ENCODE measurements at places on chromosomes 11 and 22. TPM values are rescaled to one million over a fixed set of nuclear protein-coding genes. Genes with fewer than 3 reads are reported as not detected.
A peak's percentile ranks its signal among the peaks of the same experiment; 100 is the strongest.

Gene ARHGAP20
- 0.25 TPM for total RNA-seq

Gene PKP3
- not detected for total RNA-seq

Gene TRIM48
- total RNA-seq = not detected

Gene MTCH2
- total RNA-seq = 144 TPM

Gene TIGD3
- 0.65 TPM for total RNA-seq

Gene OR2AG1
- total RNA-seq = not detected

Gene SCGB1D2
- total RNA-seq = not detected

Gene CCDC15
- total RNA-seq = 4.8 TPM

Gene CENATAC
- 22.0 TPM for total RNA-seq

DNA sequence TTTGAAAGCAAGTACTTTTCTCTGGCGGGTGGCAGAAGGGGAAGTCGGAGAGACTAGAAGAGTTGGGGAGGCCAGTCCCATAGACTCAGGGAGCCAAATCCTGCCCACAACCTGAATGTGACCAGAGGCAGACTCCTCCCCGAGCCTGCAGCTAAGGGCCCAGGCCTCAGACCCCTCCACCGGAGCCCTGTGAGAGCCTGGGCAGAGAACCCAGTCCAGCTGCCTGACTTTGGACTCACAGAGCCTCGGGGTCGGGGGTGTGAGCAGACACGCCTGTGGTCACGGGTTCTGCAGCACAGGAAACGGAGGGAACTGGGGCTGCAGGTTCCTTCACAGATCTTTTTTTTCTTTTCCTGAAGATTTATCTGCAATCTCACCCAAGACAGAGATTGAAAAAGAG is 312.3 kb downstream of the CTTN start:
- no peaks in the 10 kb centered on the region for H3K36me3 ChIP-seq
- H3K27me3 ChIP-seq = peaks cover 4% of the 10 kb centered on the region
- H3K4me3 ChIP-seq = no peak overlapping the region
- H3K4me1 ChIP-seq = no peaks in the 10 kb centered on the region
- DNase-seq = no peak

DNA sequence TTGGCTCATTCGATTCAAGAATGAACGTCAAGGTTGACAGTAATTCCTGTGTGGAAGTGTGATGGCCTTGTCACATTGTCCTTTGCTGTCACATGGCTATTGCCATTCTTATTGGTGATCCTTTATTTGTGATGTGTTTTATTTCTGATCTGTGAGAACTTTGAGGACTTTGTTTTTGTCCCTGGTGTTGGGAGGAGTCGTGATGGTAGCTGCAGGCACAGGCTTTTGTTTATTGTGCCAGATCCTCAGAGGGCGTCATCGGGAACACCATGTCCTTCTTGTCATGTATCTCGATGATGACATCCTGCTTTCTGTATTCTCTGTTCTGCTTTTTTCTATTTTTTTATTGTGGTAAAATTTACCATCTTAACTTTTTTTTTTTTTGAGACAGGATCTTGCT is 5.6 kb downstream of the PICK1 start:
- H3K4me1 ChIP-seq = peaks cover 6% of the 10 kb centered on the region
- DNase-seq = no peak
- H3K27ac ChIP-seq = no peak overlapping the region
- no peaks in the 10 kb centered on the region for H3K27me3 ChIP-seq
- H3K4me3 ChIP-seq = no peak overlapping the region

- no peaks in the 10 kb centered on the region for H3K36me3 ChIP-seq
- H3K27me3 ChIP-seq = peaks cover 7% of the 10 kb centered on the region
- no peak overlapping the region for H3K4me3 ChIP-seq
- H3K4me1 ChIP-seq = no peaks in the 10 kb centered on the region
- DNase-seq = no peak
Measured at GRCh38 chr11:17526326-17526725, 17.9 kb downstream of the USH1C start.

- no peaks in the 10 kb centered on the region for H3K36me3 ChIP-seq
- no peak overlapping the region for H3K27ac ChIP-seq
- no peak for DNase-seq
Measured at GRCh38 chr22:36220451-36220921, 18.8 kb downstream of the APOL2 start.

DNA sequence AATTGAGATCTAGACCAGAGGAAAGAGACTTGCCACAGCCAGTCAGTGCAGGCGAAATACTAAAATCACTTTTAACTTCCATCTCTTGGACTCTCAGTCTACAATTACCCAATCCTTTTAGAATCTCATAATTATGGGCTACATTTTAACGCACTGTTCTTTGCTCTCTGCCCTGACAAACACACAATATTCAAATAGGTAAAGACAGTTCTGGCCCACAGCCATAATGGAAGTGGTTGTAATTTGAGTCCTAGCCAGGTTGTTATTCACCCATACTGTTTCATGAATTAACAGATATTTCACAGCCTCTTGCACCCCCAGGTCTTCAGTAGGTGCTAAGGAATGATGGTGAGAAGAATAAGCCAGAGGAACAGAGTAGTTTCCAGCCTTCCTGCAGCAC is 830 bp downstream of the C11orf97 start:
- H3K36me3 ChIP-seq = no peaks in the 10 kb centered on the region
- H3K4me1 ChIP-seq = peaks cover 16% of the 10 kb centered on the region
- no peak for DNase-seq
- peaks cover 4% of the 10 kb centered on the region for H3K27me3 ChIP-seq
- H3K4me3 ChIP-seq = no peak overlapping the region

DNA sequence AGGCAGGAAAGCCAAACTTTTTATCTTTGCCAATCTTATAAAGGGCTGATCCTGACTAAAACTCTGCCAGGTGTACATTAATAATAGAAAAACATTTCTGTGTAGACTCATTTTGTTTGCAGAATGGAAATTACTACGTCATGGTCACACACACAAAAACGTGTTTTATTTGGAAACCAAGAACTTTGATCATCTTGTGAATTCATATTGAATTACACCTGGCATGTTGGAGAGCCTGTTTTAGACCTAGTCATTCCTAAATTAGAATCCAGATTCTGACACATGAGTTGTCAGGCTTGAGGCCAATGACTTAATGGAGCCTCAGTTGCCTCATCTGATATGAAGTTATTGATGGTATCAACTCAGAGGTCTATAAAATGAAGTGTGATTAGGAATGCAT is 235.6 kb upstream of the TENM4 start:
- no peak overlapping the region for H3K4me3 ChIP-seq
- H3K36me3 ChIP-seq = no peaks in the 10 kb centered on the region
- no peak for DNase-seq
- no peaks in the 10 kb centered on the region for H3K4me1 ChIP-seq
- H3K27me3 ChIP-seq = no peaks in the 10 kb centered on the region

DNA sequence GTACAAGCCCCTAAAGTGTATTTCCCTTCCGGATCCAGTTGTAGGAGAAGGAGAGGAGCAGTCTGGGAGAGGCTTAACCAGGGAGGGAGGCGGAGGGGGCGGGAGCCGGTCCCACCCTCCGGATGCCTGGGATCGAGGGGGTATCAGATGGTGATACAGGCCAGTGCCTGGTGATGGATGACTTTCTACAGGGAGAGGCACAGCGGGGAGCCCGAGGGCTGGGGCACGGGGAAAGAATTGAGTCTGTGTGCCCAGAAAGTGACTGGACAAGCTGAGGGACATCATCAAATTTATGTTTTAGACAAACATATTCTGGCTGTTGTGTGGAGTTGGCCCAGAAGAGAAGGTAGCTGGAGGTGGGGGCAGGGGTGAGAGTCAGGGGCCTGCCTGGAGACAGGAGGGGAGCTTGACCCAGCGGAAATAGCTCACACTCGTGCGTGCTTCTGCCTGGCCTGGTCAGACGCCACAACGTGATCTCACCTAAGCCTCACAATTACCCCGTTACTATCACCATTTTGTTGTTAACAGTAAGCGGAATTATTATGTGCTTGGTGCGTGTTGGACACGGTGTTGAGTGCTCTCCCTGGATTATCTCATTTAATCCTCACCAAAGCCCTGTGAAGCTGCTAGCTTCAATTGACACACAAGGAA is 42.4 kb downstream of the AMPD3 start:
- H3K27me3 ChIP-seq = no peaks in the 10 kb centered on the region
- DNase-seq = no peak
- H3K36me3 ChIP-seq = peaks cover 30% of the 10 kb centered on the region
- no peaks in the 10 kb centered on the region for H3K4me1 ChIP-seq
- no peak overlapping the region for H3K4me3 ChIP-seq

DNA sequence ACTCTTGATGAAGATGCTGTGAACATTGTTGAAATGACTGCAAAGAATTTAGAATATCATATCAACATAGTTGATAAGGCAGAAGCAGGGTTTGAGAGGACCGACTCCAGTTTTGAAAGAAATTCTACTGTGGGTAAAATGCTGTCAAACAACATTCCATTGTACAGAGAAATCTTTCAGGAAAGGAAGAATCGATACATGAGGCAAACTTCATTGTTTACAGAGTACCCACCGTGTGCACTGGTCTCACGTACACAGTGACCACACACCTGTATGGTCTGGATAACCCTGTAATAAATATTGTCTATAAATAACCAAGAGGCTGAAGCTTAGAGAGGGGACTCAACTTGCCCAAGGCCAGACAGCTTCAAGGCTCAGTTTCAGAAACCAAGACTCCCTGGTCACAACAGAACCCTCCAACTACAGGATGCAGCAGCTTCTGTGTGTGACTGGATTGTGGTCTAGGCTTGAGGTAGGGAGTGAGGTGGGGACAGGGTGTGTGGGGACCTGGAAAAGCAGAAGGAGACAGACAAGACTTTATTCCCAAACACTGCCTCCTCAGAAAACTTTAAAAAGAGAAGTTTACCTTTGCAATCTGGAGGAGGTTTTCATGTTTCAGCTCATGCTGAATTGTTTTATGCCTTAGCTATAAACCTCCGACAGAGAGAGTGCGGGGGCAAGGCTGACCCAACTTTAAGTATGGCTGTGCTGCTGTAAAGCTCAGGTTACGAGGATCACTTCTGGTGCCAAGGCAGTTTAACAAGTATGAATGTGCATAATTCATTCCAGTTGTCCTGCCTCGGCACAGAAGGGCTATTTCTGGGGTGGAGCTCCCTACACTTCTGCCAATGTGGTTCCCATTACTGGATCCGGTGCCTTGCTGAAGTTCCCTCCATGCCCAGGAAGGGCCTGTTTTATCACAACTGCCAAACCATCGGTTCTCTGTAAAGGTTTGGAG is 372.6 kb upstream of the NARS2 start:
- H3K4me1 ChIP-seq = no peaks in the 10 kb centered on the region
- DNase-seq = no peak
- H3K27ac ChIP-seq = no peak overlapping the region

DNA sequence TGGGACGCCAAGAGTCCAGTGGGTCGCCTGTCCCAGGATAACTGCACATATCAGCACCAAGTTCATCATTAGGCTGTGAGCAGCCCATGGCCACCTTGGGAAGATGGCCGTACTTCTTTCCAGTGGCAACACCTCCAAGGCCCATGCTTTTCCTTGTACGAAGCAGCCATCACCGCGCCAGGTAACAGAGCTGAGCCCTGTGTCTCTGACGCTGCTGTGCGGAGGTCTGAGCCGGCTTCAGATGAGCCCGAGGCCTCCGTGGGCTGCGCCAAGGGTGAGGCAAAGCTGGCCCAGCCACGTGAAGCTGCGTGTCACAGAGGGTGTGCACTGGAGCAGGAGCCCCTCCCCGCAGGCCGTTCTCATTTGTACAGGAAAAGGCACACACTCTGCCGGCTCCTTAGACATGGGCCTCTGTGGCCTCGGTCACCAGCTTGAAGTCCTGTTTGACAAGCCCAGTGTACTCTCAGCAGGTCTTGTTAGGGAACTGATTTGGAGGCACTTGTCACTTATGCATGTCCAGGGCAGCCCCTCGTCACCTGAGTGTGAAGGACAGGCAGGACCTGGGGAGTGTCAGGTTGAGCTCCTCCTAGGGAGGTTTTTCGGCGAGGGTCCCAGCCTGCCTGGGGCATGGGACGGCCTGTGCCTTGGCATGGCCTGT is 401.5 kb downstream of the TBC1D22A start:
- peaks cover 7% of the 10 kb centered on the region for H3K36me3 ChIP-seq
- DNase-seq = no peak
- H3K27me3 ChIP-seq = no peaks in the 10 kb centered on the region
- no peak overlapping the region for H3K27ac ChIP-seq
- H3K4me3 ChIP-seq = no peak overlapping the region
- H3K4me1 ChIP-seq = no peaks in the 10 kb centered on the region

GRCh38 chr11:106619320-106619990 is 398.8 kb downstream of the GUCY1A2 start:
- H3K27ac ChIP-seq = no peak overlapping the region
- no peaks in the 10 kb centered on the region for H3K4me1 ChIP-seq
- no peak overlapping the region for H3K4me3 ChIP-seq
- H3K36me3 ChIP-seq = no peaks in the 10 kb centered on the region

DNA sequence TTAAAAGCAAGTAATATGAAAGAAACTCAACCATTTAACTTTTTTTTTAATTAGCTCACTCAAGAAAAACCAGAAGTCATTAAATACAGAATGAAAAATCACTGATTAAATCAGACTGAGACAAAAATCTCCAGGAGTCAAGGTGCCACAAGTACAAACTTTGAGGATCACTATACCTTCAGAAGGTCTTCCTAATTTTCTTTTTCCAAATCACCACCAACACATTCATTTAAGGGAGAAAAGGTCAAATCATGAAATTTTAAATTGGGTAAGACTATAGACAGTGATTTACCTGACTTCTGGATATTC is 32.3 kb downstream of the PITPNB start:
- peaks cover 1% of the 10 kb centered on the region for H3K4me1 ChIP-seq
- H3K27me3 ChIP-seq = no peaks in the 10 kb centered on the region
- DNase-seq = no peak

- H3K27me3 ChIP-seq = no peaks in the 10 kb centered on the region
- H3K4me1 ChIP-seq = peaks cover 21% of the 10 kb centered on the region
- H3K27ac ChIP-seq = no peak overlapping the region
- DNase-seq = no peak
- H3K4me3 ChIP-seq = no peak overlapping the region
Measured at GRCh38 chr11:2807801-2808241, 77.8 kb downstream of the CDKN1C start.

DNA sequence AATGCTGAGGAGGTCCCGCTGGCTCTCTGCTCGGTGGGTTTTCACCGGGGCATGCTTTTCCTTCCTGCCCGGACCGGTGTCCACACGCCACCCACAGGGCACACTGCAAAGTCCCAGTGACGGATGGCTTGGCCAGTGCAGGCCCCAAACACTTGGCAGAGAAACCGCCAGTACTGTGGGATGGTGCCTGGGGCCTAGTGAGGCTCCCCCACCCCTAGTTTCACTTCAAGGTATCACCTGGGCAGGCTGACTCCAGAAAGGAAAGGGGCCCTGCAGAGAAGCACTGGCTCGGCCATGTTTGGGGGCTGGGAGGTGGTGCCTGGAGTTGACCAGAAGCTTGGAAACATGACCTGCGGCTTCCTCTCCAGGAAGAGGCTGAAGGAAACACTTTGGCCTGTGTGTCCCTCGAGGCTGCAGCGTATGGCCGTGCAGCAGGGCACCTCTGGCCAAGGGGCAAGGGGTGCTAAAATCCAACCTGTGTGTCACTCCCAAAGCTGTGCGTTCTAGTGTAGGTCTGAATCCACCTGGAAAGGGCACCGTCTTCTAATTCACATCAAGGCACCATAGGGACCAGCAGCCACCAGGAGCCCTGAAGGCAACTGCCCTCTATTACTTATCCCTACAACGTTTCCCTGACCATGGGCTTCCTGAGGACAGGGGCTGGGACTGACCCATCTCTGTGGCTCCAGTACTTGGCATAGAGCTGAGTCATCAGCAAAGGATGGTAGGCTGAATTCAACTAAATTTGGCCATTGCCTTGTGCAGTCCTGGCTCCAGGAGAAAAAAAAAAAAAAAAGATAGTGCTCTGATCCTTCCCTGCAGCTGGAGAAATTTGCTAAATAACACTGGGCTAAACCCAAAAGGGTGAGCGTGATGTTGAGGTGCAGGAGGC is 22.6 kb downstream of the TPBGL start:
- H3K4me3 ChIP-seq = no peak overlapping the region
- peak overlapping the region; percentile 23 for H3K27ac ChIP-seq
- peaks cover 41% of the 10 kb centered on the region for H3K4me1 ChIP-seq
- DNase-seq = no peak
- no peaks in the 10 kb centered on the region for H3K27me3 ChIP-seq
- H3K36me3 ChIP-seq = no peaks in the 10 kb centered on the region

Data from activated CD8-positive, alpha-beta T cell treated with anti-CD3 and anti-CD28 coated beads for 36 hours (primary cell).